ENCODE measurements at places on chromosomes 2 and 18.

DNA sequence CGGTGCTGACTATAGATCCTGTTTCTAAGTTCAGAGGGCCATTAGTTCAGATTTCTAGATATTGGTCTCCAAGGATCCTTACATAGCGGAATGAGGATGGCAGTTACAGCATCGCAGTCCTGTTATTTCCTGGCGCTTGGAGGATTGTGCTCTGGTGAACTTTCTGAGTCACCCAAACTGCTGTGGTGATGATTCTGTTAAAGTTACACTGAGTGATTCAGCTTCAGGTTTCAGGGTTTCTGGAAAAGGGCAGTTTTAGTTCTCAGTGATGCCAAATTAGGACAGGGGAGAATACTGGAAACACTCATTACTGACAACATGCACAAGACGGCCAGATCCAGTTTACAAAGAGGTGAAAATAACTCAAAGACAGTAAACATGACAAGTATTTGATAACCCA lies 52.1 kb upstream of the ANKRD62 start:
- no peak for DNase-seq

DNA sequence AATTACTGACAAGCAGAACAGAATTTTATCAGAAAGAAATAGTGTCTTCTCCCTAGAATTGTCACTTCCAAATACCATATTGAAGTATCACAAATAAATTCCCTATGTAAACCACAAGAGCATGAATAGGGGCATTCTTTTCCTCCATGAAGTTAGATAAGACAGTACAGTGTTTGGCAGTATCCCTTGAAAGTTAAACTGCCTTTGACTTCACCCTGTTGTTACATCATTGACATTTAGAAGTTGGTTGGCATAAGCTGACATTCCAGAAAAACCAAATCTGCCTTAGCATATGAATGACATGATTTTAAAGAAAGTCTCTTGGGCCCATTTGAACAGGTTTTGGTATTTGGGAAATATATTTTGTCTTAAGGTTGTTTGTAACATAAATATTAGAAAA lies 50.2 kb upstream of the OSR1 start:
- no peak for DNase-seq

DNA sequence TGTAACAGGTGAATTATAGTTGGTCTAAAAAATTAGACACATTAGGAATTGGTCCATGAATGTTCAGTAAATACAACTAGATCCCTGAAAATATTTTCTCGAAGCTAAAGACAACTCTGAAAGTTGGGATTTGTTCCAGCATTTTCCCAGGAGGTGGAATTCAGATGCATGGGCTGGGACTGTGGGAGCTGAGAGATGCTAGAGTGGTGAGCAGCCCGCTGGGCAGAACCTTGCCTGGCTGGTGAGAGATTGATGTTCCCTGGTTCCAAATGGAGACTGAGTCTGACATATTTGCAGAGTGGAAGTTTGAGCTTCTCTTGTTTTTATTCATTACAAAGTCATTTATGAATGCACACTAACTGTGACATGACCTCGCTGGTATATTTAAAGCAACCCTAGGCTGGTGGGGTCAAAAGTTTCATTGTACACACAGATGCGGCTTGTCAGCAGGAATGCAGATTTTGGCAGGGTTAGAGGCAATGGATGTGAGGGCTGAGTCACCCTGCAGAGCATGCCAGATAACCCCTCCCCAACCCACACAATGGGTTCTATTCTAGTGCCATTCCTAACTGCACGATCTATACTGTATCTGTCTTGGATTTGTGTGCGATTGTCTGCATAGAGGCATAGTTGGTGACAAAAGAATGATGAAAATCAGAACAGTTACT lies 23.5 kb upstream of the TMEM178A start:
- DNase-seq = no peak

GRCh38 chr18:60279391-60279790 lies 93.2 kb downstream of the MC4R start:
- no peak for DNase-seq

- DNase-seq = no peak
These were observed 153.8 kb upstream of the RASGRP3 start for GRCh38 chr2:33322612-33323011.

DNA sequence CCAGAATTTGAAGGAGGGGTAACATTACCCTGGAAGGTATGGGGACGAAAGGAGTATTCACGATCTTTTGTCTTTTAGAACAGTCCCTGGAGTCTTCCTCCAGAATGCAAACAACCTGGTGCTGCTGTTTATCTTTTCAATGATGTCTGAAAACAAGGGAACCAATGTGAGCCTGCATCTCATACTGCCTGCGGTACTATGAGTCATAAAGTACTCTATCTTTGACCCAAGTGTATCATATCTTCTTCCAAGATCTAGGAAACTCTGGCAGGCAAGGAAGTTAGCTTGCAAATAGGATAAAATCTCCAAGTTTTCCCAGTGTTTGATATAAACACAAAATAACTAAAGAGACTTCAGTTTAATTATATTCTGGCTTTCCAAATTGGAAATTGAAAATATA lies 968.5 kb downstream of the LRP1B start:
- DNase-seq = no peak

DNA sequence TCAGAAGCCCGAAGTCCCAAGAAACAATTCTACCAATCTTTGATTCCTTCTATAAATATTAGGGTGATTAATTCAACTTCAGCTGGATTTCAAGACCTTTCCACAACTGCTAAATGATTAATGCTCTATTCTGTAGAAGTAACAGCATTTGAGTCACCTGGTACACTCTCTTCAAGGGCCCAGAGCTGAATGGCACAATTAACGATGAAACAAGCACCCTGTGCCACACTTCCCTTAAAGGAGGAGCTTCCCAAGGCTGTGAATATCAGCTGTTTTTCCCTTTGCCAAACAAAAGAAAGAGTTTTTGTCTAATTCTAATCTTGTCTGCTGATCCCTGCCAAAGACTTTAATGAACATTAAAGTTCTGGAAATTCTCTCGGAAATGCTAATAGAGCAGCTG lies 56.0 kb downstream of the BOD1L2 start:
- no peak for DNase-seq

- DNase-seq = no peak
These were observed 2005.9 kb upstream of the CELF4 start for GRCh38 chr18:39571511-39571910.

DNA sequence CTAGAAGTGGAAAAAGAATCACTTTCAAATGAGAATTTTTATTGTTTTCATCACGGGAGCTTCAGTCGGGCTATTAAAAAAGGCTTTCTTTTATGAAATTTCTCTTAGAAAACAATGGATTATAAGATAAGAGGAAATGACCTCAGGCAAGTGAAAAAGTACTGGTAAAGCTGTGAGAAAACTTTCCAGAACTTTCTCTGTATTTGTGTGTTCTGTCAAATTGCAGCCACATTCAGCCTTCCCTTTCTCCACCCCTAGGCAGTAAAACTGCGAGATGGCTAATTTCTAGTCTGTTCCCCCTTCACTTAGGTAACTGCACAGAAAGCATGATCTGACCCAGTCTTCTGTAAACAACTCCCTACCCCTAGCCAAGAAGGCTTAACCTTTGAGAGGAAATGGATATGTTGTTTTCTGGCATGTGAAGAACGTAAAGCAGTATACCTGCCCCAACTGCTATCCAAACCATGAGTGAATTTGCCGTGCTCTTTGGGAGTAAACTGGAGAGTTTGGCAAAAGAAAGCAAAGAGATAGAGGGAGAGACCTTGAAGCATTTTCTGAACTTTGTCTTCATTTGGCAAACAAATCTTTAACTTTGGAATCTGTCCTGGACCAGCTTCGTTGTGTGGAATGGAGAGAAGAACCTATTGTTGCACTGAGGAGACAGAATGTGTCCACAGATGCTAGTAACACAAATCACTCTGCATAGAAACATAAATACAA lies 105.4 kb downstream of the ETAA1 start:
- no peak for DNase-seq

DNA sequence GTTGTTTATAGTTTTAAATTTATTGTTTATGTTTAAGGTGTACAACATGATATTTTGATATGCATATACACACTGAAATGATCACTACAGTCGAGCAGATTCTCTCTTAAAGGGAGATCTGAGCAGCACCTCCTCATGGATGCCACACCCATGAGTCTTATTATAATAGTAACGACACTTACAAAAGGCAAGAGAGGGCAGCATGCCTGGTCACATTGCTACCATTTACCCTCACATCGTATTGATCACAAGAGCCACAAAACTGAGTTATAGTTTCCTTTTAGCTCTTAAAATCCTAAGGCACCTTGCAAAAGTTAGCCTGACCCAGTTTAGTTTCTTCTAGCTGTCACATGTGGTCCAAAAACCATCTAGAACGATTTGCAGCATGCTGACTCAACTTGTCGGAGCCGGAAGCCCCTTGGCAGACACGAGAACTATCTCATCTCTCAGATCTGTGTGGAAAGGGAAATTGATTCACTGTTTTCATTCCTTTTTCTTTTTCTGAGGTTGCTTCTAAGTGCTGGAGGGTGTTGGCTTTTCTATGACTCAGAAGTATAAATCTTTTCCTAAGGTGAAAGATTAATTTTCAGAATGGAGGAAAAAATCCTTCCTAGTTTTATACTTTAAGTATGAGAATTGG lies 85.3 kb downstream of the CDC42EP3 start:
- DNase-seq = no peak

GRCh38 chr2:109507828-109508227 lies 105.9 kb downstream of the SEPTIN10 start:
- DNase-seq = no peak

- no peak for DNase-seq
These were observed 2.3 kb downstream of the KIF1A start for GRCh38 chr2:240817496-240818292.

GRCh38 chr2:46924608-46925007 lies 9.0 kb upstream of the MCFD2 start:
- no peak for DNase-seq

GRCh38 chr2:69561101-69561500 lies 82.4 kb downstream of the AAK1 start:
- DNase-seq = no peak
